ENCODE measurements at places on chromosomes 11 and 22.

GRCh38 chr11:46281371-46281831, 3.9 kb downstream of the CREB3L1 start:
- no peak for DNase-seq

DNA sequence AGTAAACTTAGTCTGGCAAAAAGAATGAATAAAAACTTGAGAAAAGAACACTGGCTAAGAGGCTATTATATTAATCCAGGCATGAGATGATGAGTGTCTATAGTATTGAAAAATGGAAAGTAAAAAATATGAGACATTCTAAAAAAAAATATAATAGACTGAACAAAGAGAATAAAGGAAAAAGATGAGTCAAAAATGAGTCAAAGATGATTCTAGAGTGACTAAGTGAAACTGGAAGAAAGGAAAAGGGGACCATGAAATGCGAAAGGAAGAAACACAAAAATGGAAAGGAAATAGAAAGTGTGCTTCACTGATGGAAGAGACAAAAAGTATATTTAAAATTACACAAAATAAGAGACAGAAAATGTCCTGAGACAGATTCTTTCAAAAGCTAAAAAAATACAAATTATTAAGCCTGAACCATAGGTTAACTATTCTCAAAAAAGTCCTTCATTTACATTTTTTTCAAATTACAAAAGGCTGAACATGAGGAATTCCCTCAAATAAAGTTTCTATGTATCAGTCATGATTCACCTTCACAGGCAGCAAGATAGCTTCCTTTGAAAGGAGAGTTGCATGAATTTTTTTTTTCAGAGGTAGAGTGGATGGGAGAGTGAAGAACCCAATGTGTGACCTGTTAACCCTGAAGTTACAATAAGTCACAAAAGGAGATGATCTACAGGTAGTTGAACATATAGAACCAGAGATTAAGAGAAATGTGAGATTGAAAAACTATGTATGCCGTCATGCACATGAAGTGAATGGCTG, 75.2 kb downstream of the EIF3M start:
- no peak for DNase-seq

DNA sequence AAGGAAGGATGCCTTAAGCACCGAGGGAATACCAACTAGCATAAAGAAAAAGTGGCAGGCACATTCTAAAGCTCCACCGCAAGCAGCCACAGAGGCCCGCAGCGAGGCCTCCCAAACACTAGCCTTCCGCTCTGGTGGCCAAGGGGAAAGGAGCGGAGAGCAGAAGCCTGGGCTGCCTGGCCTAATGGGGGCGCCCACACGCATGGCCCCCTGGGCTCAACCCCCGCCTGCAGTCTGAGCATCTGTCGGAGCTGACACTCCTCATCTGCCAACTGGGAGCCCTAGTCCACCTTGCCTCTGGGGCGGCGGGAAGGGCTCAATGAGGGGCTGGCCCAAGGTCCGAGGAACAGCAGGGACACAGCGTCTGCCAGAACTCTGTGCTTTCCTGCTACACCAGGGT, 50.1 kb upstream of the WNT11 start:
- peak; percentile 7 for DNase-seq

- DNase-seq, result no peak
Measured at GRCh38 chr11:45185228-45185729, 38.8 kb downstream of the PRDM11 start.

DNA sequence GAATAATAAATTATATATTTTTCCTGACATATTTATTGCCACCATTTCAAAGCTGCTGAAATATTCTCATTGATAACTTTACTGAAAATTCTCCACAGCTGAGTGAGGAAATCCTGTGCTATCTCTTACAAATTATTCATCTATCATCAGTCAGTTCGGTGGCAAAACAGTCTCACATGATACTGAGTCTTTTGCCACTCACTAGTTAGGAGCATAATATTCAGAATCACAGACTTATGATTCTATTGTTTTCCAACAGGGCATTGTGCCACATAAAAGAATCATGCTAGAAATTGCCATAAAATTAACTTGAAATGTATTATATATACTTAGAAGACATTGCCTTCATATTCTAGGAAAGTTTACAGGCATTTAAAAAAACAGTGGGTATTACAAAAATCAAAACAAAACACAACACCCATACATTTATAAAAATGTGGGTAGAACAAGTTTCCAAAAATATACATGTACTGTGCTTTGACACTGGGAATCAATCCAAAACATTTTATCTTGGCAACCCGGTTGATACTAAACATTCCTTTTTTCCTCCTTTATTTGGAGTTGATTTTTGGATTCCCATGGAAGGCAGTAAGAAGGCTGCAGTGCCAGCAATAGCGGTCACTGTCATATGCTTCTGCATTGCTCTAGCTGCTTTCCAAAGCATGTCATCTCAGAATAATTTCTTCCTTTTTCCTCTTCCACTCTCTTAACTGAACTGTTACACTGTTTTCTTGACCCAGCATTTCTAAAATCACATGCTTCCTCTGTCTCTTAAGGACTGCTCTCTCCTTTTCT, 42.5 kb downstream of the ATG16L2 start:
- no peak for DNase-seq

DNA sequence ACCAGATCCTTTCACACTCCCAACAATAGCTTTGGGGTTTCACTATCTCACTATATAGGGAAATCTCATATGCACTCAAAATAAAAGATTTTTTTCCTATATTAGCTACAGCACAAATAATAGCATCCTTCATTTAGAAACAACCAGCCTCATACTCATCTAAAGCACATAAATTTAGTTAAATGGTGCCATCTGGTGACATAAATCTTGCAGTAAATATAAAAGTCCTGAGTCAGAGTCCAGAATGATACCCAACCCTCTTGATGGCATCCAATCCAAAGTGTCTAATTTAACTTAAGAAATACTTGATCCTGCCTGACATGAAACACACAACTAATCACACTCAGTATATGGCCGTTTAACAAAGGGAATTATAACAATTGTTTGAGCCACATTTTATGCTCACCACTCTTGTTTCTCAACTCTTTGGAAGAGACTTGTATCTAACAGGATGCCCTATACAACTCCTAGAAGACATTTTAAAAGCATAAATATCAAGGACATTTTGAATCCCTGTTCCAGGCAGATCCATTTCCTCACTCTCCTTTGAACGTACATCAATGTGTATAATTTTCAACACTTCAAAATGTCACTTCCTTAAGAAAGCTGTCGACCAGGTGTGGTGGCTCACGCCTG, 36.2 kb downstream of the DLG2 start:
- peak; percentile 5 for DNase-seq

DNA sequence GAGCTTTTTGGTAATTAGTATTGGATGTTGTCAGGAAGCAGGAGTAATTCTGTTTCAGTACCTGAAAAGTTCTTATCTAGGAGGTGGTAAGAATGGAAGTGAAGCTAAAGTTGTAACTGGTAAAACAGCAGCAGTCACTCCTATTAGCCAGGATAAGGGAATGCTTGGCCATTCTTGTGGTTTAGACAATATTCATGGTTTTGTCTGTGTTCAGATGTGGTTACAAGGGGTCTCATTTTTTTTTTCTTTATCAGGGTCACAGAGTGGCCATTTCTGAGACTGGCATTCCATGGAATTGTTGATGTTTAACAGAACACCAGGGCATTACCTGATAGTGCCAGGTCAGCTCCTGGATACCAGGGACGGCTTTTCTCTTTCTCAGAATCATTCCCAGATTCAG, 23.8 kb downstream of the TAF1D start:
- DNase-seq, result no peak

DNA sequence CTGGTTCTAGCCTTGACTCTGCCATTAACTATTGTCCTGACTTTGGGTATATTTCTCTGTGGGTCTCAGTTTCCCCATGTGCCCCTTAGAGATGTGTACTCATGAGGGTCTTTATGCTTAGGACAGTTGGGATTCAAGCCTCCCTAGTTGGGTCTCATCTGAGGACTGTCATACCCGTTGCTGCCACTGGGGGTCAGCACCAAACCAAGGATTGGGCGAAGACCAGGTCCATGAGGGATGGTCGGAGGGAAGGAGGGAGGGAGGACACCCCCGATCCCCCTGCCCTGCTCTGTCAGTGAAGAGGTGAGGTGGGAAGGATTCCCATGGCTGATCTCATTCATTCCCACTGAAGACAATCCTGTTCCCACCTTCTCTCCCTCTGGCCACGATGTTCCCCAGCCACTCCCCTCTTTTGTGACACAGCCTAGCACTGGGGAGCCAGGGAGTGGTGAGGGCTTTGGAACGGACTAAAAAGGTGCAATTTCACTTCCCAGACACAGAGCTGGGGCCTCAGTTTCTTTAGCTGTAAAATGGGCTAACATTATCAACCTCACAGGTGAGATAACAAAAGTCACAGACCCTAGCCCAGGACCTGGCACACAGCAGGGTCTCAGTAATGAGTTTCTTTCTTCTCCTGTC, 12.4 kb upstream of the KLHL35 start:
- DNase-seq, result no peak

DNA sequence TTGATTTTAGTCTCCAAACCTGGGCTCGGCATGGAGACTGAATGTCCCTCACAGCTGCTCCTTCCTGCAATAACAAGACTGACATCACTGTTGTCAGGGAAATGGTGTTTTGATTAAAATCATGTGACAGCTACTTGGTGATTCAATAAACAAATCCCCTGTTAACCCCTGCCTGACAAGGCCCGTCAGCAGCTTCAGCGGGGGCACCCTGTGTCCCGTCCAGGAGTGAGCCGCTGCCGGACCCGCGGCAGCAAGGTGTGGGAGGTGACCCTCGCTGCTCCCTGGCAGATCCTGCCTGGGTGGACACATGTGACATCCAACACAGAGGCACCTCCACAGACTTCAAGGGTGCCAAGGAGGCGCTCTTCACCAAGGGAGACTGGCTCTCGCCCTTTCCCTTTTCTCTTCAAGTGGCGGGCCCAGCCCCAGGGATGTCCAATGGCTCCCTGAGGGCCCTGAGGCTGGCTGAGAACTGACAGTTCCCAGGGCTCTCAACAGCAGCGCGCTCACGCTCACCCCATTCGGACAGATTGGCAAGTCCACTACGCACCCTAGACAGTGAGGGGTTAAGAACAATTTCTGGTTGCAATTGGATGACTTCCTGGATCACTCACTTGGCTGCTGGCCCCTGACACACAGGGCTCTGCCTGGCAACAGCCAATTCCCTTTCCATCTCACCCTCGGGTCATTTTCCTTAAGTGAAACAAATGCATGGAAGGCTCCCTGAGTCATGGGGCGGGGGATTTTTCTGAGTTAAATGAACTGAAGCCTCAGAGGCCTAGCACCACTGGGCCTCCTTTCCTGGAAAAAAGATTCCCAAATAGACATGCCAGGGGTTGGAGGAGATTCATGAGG, 30.7 kb downstream of the PPP2R1B start:
- DNase-seq, result peak; percentile 57

DNA sequence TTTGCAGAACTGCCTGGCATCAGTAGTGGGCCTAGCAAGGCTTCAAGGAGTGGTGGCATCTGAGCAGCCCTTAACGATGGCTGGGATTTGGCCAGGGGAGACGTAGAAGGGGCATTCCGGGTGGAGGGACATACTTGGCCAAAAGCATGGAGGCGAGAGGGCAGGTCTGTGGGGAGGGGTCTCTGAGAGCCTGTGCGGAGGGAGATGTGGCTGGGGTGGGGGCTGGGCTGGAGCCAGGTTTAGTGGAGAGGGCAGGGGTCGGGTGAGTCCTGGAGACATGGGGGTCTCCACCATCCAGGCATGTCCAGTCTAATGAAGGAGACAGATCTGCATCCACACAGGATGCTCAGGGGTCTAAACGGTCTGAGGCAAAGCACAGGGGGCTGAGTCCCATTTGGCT, 34.4 kb upstream of the WNT11 start:
- DNase-seq, result no peak

DNA sequence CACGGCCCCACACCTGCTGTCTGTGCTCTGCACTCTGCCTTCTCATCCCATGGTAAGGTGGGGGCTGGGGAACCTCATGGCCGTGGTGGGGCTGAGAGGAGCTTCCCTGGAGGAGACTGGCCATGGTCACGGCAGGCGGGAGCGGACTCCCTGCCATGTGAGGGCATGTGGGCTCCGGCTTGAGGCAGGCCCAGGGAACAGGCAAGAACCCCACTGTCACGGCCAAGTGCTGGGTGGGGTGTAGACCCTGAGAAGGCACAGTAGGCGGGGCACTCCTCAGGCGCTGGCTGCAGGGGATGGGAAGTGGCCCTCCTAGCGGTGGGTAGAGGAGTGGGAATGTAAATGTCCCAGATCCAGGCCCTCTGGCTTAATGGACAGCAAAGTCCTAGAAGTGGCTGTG, 1262.7 kb downstream of the BRD1 start:
- no peak for DNase-seq

GRCh38 chr11:11400635-11401232, 47.7 kb upstream of the CSNK2A3 start:
- no peak for DNase-seq

DNA sequence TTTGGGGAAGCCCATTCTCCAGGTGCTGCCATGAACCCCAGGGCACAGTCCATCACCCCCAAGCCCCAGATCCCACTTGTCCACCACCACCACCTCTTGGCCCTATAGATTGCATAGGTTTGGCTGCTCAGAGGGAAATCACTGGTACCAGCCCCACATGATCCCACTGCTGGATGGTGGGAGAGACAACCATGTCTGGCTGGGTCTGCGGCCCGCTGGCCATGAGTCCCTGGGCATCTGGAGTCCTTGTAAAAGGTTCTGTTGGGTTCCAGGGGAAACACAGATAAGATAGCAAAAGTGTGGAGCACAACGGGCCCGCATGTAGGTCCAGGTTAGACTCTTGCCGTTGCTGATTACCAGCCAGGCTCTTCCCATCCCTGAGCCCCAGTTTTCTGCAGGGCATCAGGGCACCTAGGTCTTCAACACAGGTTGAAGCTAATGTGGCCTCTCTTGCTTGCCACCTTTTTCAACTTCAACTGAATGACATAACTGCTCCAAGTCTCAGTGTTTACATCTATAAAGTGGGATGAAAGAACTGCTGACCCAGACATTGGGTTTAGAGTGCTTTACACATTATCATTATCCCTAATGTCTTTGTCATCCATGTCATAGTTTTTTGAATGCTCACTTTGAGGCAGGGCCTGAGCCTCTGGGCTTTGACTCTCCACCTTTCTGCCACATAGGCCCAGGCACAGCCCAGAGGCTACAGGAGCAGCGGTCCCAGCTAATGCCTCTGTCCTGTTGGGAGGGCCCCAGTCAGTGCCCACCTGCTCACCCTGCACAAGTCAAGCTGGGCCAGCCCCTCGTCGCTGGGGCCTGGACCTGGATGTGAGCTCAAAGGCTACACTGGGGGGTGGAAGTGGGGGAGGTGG, 1.0 kb upstream of the TANGO2 start:
- no peak for DNase-seq

- DNase-seq, result no peak
Measured at GRCh38 chr11:95937358-95937757, 13.5 kb upstream of the MTMR2 start.

DNA sequence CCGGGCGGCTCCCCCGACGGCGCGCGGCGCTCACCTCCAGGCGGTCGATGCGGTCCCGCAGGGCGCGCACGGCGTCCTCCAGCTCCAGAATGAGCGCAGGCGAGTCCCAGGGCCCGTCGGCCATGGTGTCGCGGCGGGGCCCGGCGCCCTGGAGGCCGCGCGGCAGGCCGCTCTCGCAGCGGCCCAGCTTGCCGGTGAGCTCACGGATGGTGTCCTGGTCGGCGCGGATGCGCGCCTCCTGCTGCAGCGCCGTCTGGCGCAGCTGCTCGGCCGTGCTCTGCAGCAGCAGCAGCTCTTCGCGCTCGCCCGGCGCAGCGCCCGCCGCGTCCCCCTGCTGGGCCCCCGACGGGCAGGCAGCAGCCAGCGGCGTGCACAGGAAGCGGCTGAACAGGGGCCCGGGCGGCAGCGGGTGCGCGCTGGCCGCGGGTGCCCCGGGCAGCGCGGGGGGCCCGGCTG, 599 bp downstream of the NPTXR start:
- DNase-seq, result peak; percentile 50
